Stimulated activated CD8-positive, alpha-beta memory T cell treated with anti-CD3 and anti-CD28 coated beads, Interleukin-4, amount 100 ng/mL, for 48 hours (primary cell): ENCODE measurements at places on chromosomes 7 and 10.

- DNase-seq: no peak
Measured at GRCh38 chr7:154865984-154866685, 136.8 kb downstream of the PAXIP1 start.

- no peak for DNase-seq
Measured at GRCh38 chr10:68239596-68240150, 7.8 kb upstream of the ATOH7 start.

GRCh38 chr10:3877211-3878000 lies 92.4 kb upstream of the KLF6 start:
- no peak for DNase-seq

GRCh38 chr10:126222736-126223511 lies 165.4 kb downstream of the ADAM12 start:
- DNase-seq: no peak

GRCh38 chr7:19522486-19522885 lies 186.4 kb downstream of the POLR1F start:
- no peak for DNase-seq

DNA sequence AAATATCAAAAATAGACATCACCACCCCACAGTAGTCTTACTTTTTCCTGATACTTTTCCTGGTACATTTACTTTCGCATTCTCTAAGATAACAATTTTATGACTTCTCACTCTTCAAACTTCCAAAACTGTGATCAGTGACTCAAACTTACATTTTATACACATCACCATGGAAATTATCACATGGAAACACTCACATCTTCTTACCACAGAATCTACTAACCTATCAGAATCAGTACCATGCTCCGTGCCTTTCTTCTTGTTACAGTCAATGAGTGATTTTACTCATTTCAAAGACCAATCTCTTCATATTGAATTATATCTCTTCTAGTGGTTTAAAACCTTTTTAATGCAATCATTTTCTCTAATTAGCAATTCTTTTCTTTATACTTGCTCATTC lies 120.3 kb downstream of the PTEN start:
- DNase-seq: no peak

DNA sequence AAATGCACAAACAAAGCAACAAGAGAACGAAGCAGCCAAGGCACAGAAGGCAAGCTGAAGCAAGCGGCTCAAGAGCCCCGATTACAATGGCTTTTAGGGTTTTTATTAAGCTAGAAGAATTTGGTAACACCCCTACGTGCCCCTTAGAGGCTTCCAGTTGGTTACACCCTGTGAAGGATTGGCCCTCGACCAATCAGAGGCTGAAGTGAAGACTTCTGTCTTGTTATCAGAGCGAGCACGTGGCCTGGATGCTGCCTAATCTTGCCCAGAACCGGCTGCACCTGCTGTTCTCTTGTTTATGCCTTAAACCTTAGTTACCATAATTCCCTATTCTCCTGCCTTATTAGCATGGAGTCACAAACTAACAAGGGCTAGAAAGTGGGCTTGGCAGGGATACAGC lies 21.4 kb downstream of the KCNK18 start:
- no peak for DNase-seq

DNA sequence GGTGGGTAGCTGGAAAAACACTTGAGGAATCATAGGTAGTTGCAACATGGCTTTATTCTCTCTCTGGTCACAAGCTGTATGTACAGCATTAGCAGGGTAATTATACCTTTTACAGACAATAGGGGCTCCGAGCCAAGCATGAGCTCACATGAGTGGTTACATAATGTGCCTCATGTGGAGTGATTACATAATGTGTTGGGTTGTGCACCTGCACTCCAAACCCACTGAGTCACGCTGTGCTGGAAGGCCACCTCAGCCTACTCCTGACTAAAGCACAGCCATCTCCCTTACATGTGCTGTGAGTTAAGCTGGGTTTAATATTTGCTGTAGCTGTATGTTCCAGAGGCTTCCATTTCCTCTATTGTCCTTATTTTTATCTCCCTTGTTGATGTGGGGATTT lies 348.7 kb upstream of the SEMA3C start:
- DNase-seq: no peak
